ENCODE measurements at places on chromosomes 11 and 22.

DNA sequence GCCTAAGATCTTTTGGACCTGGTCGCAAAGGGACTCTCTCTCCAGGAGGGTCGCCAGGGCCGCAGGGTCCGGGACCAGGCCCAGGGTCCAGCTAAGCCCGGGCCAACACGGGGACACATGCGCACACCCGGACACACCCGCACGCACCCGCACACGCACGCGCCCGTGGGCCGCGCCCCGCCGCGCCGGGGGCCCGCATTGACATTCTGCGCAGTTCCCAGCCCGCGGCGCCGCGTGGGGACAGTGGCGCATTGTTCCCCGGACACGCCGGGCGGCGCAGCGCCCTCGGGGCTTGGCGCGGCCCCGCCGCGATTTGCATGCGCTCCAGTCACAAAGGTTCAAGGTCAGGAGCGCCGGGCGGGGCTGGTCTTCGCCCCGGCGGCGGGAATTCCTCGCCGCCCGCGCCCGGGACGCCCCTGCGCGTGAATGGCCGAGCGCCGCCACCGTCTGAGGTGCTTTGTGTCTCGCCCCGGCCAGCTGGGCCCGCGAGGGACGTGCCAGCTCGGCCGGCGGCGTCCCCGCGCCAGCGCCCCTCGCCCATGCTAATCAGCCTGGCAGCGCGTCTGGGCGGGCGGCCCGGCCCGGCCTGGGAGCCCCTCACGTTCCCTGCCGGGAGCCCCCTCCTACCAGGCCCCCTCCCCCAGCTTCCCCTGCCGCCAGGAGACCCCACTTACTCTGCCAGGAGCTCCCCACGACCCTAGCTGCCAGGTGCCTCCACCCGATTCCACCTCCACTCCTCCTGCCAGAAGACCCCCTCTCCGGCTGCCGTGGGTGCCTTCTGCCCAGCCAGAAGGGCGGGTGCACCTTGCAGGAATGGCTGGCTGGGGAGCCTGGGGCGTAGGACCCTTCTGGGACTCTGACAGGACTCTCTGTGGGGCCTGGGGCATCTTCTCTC lies 50.5 kb upstream of the WNT7B start:
- no peak for DNase-seq

DNA sequence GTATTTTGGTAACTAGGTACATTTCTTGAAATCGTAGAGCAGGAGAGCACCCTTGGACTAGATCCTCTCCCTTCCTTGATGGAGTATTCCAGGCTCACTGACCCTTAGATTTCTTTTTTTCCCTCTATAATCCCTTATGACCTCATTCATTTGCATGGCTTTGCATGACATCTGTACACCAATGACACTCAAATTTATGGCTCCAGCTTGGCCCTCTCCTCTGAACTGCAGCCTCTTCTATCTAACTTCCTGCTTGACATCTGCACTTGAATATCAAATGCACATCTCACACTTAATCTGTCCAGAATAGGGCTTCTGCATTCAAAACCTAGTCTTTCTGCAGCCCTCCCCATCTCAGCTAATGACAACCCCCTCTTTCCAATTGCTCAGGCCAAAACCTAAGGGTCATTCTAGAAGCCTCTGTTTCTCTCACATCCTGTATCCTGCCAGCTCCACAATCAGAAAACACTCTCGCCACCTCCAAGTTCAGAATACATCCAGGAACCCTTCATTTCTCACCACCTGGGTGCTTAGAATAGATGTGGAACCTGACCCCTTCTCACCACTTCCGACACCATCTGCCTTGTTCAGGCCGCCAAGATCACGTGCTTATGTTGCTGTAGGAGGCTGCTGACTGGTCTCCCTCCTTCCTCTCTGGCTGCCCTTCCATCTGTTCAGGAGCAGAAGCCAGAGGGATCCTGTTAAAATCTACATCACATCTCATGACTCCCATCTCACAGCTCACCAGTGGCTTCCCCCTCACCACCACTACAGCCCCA lies 138.9 kb upstream of the MTNR1B start:
- no peak for DNase-seq

DNA sequence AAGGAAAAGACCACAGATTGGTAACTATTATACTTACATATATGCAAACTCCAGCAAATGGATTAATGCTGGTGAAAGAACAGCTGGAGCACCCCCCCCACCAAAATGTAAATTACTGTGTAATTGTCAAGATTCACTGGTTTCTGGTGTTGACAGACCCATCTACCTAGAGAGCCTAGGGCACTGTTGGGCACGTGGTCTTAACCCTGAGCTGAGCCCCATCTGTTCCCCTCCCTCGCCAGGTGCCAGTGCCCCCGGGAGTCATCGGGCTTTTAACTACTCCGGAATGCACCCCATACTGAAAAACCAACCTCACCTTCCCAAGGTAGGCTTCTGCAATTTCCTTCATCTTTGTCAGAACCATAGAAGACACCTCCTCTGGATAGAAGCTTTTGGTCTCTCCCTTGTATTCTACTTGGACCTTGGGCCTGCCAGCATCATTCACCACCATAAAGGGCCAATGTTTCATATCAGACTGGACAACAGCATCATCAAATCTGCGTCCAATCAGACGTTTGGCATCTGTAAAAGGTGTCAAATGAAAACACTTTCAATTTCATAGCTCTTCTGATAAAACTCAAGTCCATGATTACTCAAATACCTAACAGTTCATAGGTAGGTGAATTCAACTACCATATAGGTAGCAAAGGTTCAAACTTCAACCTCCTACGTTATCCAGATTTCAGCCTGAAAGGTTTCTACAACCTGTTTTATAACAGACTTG lies 1.5 kb downstream of the HSPA8 start:
- DNase-seq, result no peak

- no peak for DNase-seq
These were observed 13.7 kb downstream of the PDHX start for GRCh38 chr11:34929794-34930763.

GRCh38 chr22:48845356-48845936 lies 982.2 kb downstream of the BRD1 start:
- DNase-seq, result no peak

DNA sequence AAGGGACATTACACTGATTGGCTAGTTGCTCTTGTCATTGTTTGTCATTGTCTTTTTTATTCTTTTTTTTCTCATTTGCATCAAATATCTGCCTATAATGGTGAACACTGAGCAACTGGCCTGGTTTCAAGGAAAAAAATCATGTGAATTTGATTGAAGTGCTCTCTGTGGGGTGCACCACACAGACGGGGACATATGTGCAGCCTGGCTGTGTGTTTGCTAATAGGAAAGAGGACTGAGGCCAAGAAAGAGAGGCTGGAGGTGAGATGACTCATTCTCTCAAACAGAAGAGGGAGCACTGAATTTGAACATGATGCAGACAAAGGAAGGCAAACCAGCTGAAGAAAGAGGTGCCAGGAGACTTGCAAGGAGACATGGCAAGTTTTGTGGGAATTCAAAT lies 684.9 kb upstream of the CCDC90B start:
- DNase-seq, result no peak

- no peak for DNase-seq
These were observed 107.0 kb downstream of the FAM76B start for GRCh38 chr11:95682552-95682951.

GRCh38 chr11:114384487-114384886 lies 15.8 kb downstream of the C11orf71 start:
- no peak for DNase-seq

GRCh38 chr11:63670433-63671321 lies 499 bp downstream of the ATL3 start:
- DNase-seq, result peak; percentile 32
